Kidney epithelial cell (primary cell): ENCODE measurements at places on chromosomes 12 and 14. TPM values are rescaled to one million over a fixed set of nuclear protein-coding genes. Genes with fewer than 3 reads are reported as not detected.

The KRT77 gene
- total RNA-seq = not detected in 2 replicates

The PITPNM2 gene
- 5.2 and 5.7 TPM in 2 replicates for total RNA-seq

The KRT78 gene
- total RNA-seq = not detected in 2 replicates

The NPAS3 gene
- 1.2 and 2.0 TPM in 2 replicates for total RNA-seq

The OTX2 gene
- not detected in 2 replicates for total RNA-seq

The CLEC14A gene
- 0.27 and 0.58 TPM in 2 replicates for total RNA-seq

The RFX4 gene
- total RNA-seq = not detected in 2 replicates

The HELB gene
- 2.5 and 3.5 TPM in 2 replicates for total RNA-seq

The ORMDL2 gene
- 37.0 and 42.6 TPM in 2 replicates for total RNA-seq

The OR11H12 gene
- total RNA-seq = not detected in 2 replicates

The EXOC5 gene
- total RNA-seq = 52.2 and 60.8 TPM in 2 replicates

The ELK3 gene
- total RNA-seq = 63.5 and 63.8 TPM in 2 replicates

The INHBE gene
- total RNA-seq = 4.4 and 8.7 TPM in 2 replicates

The ALG10B gene
- total RNA-seq = 3.3 and 3.9 TPM in 2 replicates

The DPPA3 gene
- total RNA-seq = not detected in 2 replicates

The BDKRB2 gene
- 0.89 and 1.2 TPM in 2 replicates for total RNA-seq

The BBS10 gene
- total RNA-seq = 12.5 and 14.4 TPM in 2 replicates

The SOS2 gene
- total RNA-seq = 23.6 and 26.3 TPM in 2 replicates

The PHLDA1 gene
- total RNA-seq = 111 and 113 TPM in 2 replicates

The PLEKHG7 gene
- total RNA-seq = not detected in 2 replicates

The GPR68 gene
- 3.4 and 4.7 TPM in 2 replicates for total RNA-seq

The RNASE2 gene
- total RNA-seq = not detected in 2 replicates

The P2RX7 gene
- total RNA-seq = 0.29 and 0.96 TPM in 2 replicates

The SMIM41 gene
- 0.34 TPM in 1 of 2 replicates, not detected in the other for total RNA-seq

The ANKRD52 gene
- total RNA-seq = 38.8 and 45.2 TPM in 2 replicates

The ASPG gene
- total RNA-seq = 0.21 TPM in 1 of 2 replicates, not detected in the other

The NINJ2 gene
- not detected in 2 replicates for total RNA-seq

The B3GNT4 gene
- 0.14 and 0.75 TPM in 2 replicates for total RNA-seq

The ACYP1 gene
- total RNA-seq = 6.8 and 18.6 TPM in 2 replicates

The AICDA gene
- 1.3 TPM in 2 replicates for total RNA-seq

The WASHC3 gene
- 32.6 and 45.8 TPM in 2 replicates for total RNA-seq

The CMKLR1 gene
- under 0.01 and 1.4 TPM in 2 replicates for total RNA-seq

The PDE6H gene
- total RNA-seq = not detected in 2 replicates

The KIF5A gene
- total RNA-seq = 1.2 and 1.9 TPM in 2 replicates

The LHX5 gene
- total RNA-seq = 0.34 and 0.50 TPM in 2 replicates

The RIC8B gene
- total RNA-seq = 8.4 and 11.3 TPM in 2 replicates

The SLC2A3 gene
- 19.0 and 21.7 TPM in 2 replicates for total RNA-seq

The E2F7 gene
- 34.2 and 53.3 TPM in 2 replicates for total RNA-seq

The RD3L gene
- total RNA-seq = not detected in 2 replicates

The DDN gene
- total RNA-seq = 0.13 and 0.34 TPM in 2 replicates

The BEST3 gene
- 0.14 and 1.6 TPM in 2 replicates for total RNA-seq

The GALNT9 gene
- 1.5 and 9.4 TPM in 2 replicates for total RNA-seq

The TAS2R8 gene
- 0.08 TPM in 1 of 2 replicates, not detected in the other for total RNA-seq

The PPP2R3C gene
- total RNA-seq = 35.3 and 39.4 TPM in 2 replicates

The SLC7A7 gene
- total RNA-seq = 6.8 and 10.0 TPM in 2 replicates

The RNASE3 gene
- total RNA-seq = not detected in 2 replicates

The KLRD1 gene
- under 0.01 and 1.5 TPM in 2 replicates for total RNA-seq

The BEGAIN gene
- total RNA-seq = 3.2 and 9.3 TPM in 2 replicates

The IL26 gene
- not detected in 2 replicates for total RNA-seq

The SYNJ2BP gene
- 23.8 and 24.8 TPM in 2 replicates for total RNA-seq

The PRMT5 gene
- 94.0 and 107 TPM in 2 replicates for total RNA-seq

The PDZRN4 gene
- 0.07 TPM in 1 of 2 replicates, not detected in the other for total RNA-seq

The TGM1 gene
- total RNA-seq = 3.1 and 12.3 TPM in 2 replicates

The OR6C65 gene
- total RNA-seq = not detected in 2 replicates

The CTSG gene
- not detected in 2 replicates for total RNA-seq
